ENCODE measurements at places on chromosomes 12 and 14.

- DNase-seq = no peak
Measured at GRCh38 chr12:39722504-39722903, 102.9 kb upstream of the ABCD2 start.

- DNase-seq = no peak
Measured at GRCh38 chr14:104666981-104667380, 22.4 kb upstream of the INF2 start.

DNA sequence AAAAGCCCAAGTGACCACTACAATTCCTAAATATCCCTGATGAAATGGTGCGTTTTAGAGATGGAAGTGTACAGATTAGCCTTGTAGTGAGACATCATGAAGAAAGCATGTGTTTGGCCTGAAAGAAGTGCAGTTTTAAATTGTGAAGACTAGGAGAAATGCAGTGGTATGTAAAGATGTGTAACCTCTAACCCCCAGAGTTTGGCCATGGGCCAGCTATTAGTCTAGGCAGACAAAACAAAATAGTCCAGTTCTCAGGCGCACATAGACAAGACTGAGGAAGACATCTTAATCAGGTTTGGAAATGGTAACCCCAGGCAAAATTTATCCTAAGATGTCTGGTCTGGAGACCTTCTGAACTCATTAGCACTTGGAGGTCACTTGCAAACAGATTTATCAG, 23.4 kb downstream of the WBP11 start:
- DNase-seq = no peak

DNA sequence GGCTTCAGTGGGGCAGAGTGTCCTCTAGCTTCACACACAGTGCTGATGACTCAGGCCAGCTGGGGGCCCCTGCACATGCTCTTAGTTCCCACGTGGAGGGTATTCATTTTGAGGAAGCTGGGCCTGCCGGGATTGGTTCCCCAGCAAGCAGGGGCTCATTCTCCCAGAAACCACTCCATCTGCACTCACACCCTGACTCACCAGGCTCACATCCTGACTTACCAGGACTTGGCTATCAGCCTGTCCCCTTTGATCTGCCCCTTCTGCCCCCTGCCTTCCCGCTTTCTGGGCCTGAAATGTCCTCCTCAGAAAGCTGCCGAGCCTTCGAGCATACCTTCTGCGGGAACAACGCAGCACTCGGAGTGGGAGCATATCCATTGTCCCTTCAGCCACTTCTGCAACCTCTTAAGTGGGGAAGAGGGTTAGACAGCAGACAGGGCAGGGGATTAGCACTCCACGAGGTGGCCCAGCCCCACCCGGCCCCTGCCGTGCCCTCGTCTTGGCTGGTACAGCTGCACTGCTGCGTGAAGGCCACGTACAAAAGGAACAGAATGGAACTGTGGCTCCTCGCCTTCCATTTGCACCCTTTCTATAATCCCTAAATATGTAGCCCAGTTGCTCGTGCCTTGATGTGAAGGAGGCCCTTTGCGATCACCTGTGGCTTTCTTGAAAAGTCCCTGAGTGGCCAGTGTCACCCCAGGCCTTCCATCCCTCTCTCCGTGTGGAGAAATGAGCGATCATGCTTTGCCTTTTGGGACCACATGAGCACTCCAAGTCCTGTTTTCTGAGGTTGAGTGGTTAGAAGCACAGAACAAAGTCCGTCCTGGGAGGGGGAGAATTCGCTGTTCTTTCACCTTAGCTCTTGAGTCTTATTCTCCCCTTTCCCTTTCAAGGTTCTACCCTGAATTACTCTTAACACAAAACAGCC, 26.1 kb downstream of the TPCN1 start:
- no peak for DNase-seq

DNA sequence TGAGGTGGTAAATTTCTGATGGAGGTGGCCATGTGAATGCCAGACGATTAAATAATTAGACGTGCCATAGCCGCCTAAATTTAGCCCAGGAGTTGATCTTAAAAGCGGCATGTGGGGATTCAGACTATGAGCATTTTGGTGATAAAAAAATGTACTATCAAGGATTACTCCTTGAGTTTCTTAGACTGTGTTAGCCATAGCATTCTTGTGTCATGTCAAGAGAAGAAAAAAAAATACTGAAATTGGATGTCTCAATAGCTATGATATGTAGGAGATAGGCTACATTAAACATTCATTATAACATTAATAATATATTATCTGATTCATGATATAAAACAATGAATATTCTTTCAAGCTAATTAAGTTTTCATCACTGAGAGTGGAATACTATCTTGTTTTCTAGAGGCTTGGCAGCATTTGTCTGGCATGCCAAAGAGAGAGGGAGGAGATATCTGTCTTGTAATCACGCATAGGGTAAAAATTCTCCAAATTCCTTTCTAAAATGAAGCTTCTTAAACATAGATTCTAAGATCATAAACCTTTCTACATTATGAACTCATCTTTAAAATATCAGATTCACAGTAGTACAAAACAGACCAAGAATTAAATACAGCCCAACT, 727.0 kb downstream of the C12orf50 start:
- DNase-seq = no peak

- peak; percentile 44 for DNase-seq
Measured at GRCh38 chr12:96193725-96194575, at the start of gene ELK3. Gene ELK3, plus strand, starts transcription at chr12:96194375.

- DNase-seq = no peak
Measured at GRCh38 chr14:89792489-89793366, 161.8 kb downstream of the EFCAB11 start.

DNA sequence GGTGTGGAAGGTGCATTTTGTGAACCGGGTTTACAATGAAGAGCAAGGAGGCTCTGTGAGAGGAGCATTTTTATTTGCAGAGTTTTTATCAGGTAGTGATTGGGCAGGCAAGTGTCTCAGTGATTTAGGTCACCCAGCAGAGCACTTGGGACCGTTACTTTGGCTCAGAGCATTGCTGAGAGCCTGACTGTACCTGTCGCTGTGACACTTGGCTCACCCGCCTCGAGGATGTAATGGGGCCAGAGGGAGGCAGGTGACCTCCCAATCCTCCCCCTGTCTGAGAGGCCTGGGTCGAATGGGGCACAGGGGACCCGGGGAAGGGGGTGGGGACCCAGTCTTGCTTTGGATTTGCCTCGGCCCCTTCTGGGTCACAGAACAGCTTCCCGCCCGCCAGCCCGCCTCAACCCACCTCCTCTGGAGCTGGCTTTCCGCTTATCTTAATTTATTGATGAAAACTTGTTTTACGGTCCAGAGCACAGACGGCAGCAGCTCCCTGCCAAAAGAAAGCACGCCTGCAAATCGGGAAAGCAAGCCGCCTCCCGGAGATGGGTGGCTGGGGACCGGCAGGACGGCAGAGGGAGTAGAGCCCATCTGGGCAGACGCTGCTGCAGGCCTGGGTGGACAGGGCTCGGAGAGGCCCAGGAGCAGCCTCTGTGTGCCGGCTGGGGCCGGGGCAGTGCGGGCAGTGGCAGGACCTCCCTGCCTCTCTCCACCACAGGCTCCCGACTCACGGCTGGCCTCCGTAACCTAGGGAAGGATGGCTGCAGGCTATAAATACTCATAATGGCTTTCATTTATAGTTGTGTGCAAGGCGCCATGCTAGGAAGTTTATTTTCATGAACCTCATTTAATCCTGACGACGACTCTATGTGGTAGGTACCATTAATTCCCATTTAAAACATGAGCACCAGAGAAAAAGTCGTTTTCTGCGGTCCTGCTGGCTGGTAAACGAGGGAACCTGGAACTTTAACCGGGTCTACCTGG, 187.1 kb downstream of the TSPAN9 start:
- DNase-seq = no peak

DNA sequence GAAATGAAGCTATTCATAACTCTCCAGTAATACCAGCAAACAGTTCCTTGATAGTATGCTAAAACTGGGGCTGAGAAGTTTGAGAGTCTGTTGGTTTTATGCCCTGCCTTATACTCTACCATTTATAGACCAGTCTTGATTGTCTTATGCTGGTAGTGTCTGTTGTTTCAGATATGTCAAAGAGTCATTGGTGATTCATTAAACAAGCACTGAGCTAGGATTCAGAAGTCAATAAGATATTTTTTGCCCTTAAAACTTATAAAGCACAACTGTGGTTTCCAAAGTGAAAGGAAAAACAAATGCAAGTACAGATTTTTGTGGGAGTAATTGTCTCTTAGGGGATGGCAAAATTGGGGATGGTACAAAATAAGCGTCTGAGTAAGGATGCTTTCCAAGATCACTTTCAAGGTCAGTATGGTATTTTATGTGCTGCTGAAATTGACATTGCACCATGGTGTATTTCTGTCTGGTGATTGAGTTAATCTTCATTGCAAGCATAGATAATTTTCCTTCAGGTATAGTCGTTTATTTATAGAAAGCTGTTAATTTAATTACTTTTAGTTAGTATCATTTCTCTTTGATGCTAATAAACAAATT, 289.5 kb upstream of the E2F7 start:
- DNase-seq = no peak

DNA sequence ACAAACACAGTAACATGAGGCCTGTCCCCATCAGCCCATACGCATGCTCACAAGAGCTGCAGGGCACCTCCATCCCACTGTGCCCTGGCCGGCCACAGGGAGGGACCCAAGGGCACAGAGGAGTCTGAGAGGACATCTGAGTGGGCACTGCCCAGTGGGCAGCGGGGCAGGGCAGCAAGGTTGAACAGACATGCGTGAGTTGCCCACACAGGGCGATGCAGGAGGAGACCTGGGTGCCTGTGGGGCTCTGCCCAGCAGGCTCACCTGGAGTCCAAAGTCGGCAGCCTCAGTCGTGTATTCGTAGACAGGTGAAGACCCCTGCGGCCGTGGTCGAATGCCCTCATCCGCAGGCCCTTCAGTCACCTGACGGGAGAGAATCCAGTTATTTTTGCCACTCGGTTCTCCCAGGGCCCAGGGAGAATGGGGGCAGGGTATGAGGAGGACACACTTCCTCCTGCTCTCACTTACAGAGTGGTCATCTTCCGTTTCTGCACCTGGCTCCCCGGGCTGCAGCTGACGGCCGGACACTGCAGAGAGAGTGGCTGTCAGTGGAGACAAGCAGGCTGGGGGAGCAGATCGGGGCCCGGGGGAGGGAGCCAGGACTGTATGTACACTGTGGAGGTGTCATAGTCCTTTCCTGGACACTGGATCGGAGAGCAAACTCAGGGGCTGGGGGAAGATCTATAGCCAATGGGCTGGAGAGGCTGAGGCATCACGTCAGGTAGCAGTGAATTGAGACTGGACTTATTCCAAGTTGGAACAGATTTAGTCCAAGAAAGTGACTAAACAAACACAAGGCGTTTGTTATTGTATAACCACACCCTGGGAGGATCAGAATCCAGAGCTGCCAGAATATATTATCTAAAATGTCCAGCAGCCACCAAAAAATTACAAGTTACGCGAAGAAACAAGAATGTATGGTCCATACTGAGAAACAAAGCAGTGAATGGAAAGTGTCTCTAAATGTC, 20.7 kb downstream of the AHNAK2 start:
- DNase-seq = no peak

- no peak for DNase-seq
Measured at GRCh38 chr14:74702293-74702692, 10.6 kb downstream of the AREL1 start.

DNA sequence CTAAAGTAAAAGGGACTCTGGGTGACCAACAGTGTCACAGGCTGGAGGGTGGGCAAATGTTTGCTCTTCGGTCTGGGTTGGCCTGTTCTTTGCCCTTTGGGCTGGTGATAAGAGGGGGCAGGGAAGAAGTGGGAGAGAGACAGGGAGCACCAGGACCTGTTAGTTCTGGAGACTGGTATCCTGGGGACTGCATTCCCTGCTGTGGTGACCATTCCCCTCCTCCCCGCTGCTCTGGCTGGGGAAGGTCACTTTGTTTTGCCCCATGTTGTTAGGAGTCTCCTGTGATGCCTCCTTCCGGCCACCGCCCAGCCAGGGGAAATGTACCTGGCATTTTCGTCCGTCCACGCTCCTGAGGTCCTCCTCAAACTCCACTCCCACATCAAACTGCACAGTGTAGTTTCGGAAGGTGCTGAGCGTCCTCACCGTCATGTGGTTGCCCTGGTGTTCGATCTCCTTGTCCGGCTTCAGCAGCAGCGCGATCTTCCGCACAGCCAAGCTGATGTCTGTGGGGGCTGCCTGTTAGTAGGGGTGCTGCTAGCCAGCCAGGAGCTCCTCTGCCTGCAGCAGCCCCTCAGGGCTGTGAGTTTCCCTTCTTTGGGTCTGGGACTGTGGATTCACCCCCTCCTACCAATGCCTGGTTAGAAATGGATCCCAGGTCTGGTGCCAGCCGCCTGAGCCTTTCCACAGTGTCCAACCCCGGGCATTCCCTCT, 618 bp downstream of the RBP5 start:
- no peak for DNase-seq

DNA sequence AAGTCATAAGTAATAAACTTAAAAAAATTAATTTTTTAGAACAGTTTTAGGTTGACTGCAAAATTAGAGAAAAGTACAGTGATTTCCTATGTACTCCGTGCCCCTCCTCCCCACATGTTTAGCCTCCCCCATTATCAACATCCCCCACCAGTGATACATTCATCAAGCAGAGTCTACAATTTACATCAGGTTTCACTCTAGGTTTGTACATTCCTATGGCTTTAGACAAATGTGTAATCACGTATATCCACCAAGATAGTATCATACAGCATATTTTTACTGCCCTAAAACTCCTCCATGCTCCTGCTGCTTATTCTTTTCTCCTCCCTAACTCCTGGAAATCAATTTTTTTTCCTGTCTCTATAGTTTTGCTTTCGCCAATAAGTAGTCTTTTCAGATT, 438.7 kb downstream of the LRFN5 start:
- DNase-seq = no peak

- DNase-seq = no peak
Measured at GRCh38 chr14:106850913-106851825, 1324.8 kb downstream of the TMEM121 start.

DNA sequence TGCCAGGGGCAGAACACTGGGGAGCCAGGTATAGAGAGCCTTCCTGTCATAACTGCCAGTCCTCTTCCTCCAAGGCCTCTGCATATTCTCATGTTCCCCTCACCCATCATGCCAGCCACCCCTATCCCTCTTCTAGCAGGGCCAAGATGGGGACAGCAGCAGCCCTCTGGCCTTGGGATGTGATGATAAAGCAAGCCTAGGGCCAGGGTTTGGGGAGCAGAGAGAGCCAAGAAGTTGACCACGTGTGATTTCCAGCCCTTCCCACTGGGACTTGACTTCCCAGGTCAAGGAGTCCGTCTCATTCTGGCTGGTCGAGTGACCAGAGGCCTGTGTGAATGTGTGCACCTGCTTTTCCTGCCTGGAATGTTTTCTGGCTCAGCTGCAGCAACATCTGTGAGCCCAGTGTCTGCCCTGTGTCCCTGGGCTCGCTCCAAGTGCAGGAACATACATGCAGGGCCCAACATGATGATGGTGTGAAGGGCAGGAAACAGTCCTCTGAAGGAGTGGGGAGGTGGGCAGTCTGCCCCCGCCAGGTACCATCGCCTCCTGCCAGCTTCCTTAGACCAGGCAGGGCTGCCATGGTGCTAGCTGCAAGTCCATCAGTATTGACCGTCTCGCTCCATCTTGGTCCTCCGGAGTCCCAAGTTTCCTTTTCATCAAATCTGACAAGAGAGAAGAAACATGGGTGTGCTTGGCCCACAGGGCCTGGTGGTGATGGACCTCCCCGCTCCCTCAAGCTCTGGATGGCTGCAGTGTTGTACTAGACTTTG, 21.0 kb downstream of the VASH1 start:
- no peak for DNase-seq
